Esophagus squamous epithelium (tissue), 5 donors: ENCODE measurements at places on chromosomes 3 and 15.

DNA sequence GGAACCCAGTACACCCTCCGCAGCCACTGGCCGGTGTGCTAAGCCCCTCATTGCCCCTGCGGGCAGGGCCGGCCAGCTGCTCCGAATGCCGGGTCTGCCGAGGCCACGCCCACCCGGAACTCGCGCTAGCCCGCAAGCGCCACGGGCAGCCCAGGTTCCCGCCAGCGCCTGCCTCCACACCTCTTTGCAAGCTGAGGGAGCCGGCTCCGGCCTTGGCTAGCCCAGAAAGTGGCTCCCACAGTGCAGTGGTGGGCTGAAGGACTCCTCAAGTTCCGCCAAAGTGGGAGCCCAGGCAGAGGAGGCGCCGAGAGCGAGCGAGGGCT is 81.4 kb upstream of the BCHE start:
- no peaks in the 10 kb centered on the region for H3K4me1 ChIP-seq
- H3K27me3 ChIP-seq: no peaks in the 10 kb centered on the region
- no peaks in the 10 kb centered on the region for H3K36me3 ChIP-seq
- DNase-seq: no peak

DNA sequence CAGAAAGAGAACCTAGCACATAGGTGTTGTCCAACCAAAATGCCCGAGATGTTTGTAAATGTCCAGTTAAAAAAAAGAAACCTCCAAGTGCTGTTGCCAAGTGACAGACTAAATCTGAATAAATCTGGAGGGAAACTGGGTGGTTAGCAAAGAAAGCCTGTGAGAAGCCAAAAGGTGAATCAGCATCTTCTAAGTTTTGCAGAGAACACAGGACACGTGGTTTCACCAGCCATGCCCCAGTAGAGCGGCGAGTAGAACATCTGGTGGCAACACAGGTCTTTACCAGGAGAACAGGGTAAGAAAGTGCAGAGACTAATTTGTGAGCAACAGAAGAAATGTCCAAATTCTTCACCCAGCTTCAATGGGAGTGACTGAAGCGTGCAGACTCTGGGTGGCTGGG is 986.0 kb downstream of the ROBO2 start:
- no peak overlapping the region for H3K27ac ChIP-seq
- DNase-seq: no peak
- no peaks in the 10 kb centered on the region for H3K36me3 ChIP-seq

- peaks cover 56% of the 10 kb centered on the region for H3K36me3 ChIP-seq
- no peak overlapping the region for H3K4me3 ChIP-seq
- no peaks in the 10 kb centered on the region for H3K27me3 ChIP-seq
- DNase-seq: no peak
- peaks cover 5% of the 10 kb centered on the region for H3K4me1 ChIP-seq
Measured at GRCh38 chr3:9906480-9906879, 3.8 kb downstream of the IL17RE start.

GRCh38 chr15:99578809-99579208 is 13.0 kb downstream of the MEF2A start:
- no peaks in the 10 kb centered on the region for H3K36me3 ChIP-seq
- no peaks in the 10 kb centered on the region for H3K27me3 ChIP-seq
- no peaks in the 10 kb centered on the region for H3K4me1 ChIP-seq
- H3K27ac ChIP-seq: no peak overlapping the region
- no peak overlapping the region for H3K4me3 ChIP-seq
- no peak for DNase-seq

GRCh38 chr3:103059432-103059831 is 624.6 kb downstream of the ZPLD1 start:
- no peak overlapping the region for H3K4me3 ChIP-seq
- H3K4me1 ChIP-seq: no peaks in the 10 kb centered on the region
- no peaks in the 10 kb centered on the region for H3K36me3 ChIP-seq
- DNase-seq: no peak
- H3K27ac ChIP-seq: no peak overlapping the region
- H3K27me3 ChIP-seq: no peaks in the 10 kb centered on the region

- no peaks in the 10 kb centered on the region for H3K27me3 ChIP-seq
- no peak overlapping the region for H3K4me3 ChIP-seq
- H3K27ac ChIP-seq: peak overlapping the region; percentile 36
- H3K36me3 ChIP-seq: no peaks in the 10 kb centered on the region
Measured at GRCh38 chr3:139559541-139559940, 20.0 kb upstream of the RBP1 start.

DNA sequence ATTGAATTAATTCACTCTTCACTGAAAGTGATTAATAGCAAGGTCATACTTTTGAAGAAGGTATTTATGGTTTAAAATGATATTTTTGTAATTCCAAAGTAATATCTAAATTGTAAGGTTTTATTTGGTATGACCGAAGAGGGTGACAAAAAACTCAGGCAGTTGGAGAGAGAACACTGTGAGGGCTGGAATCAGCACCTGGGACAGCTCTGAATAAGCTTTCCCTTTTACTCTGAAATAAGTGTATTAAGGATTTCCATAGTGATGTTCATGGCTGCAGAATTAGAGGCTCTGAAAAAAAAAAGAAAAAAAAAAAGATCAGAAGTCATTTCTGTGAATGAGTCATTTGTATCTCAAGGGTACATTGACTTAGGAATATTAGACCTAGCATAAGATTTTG is 299.5 kb downstream of the IL5RA start:
- no peaks in the 10 kb centered on the region for H3K4me1 ChIP-seq
- no peaks in the 10 kb centered on the region for H3K27me3 ChIP-seq
- H3K36me3 ChIP-seq: no peaks in the 10 kb centered on the region
- H3K27ac ChIP-seq: no peak overlapping the region
- no peak for DNase-seq

DNA sequence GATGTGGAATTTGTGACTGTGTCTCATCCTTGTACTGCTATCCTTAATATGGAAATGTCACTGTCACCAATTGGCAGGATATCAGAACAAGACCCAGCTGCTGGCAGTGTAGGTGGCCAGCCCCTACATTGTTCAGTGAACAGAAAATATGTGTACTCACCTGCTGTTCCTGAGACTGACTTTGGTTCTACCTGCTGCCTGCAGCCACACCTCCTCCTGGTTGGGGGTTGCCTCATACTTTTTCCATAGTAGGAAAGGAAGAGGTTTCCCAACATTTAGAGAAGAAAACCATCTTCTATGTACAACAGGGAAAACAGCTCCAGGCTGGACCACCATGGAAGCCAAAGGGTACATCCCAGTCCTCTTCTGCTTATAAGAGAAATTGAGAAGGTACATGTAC is 35.9 kb downstream of the SLC12A1 start:
- no peak overlapping the region for H3K4me3 ChIP-seq
- no peaks in the 10 kb centered on the region for H3K4me1 ChIP-seq
- no peak for DNase-seq
- H3K27me3 ChIP-seq: no peaks in the 10 kb centered on the region
- no peak overlapping the region for H3K27ac ChIP-seq

GRCh38 chr3:130692455-130692854 is 54.2 kb downstream of the PIK3R4 start:
- H3K36me3 ChIP-seq: peaks cover 67% of the 10 kb centered on the region
- H3K27ac ChIP-seq: no peak overlapping the region
- no peak for DNase-seq
- no peaks in the 10 kb centered on the region for H3K4me1 ChIP-seq

DNA sequence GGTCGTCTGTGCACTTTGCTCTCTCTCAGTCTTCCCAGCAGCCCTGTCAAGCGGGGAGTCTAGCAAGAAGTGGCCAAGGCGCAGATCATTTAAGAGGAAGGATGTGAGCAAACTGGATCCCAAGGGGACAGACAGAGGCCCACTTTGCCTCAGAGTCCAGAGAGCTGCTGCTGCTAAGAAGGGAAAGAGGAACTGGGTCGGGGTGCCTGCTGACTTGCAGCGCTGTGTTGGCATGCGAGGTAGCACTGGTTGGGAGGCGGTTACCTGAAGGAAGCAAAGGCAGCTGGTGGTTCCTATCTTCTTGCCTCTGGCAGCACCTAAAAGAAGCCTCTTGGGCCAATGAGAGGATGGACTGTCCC is 28.1 kb downstream of the SMAD3 start:
- H3K27me3 ChIP-seq: no peaks in the 10 kb centered on the region
- H3K4me3 ChIP-seq: no peak overlapping the region
- DNase-seq: peak; percentile 20

DNA sequence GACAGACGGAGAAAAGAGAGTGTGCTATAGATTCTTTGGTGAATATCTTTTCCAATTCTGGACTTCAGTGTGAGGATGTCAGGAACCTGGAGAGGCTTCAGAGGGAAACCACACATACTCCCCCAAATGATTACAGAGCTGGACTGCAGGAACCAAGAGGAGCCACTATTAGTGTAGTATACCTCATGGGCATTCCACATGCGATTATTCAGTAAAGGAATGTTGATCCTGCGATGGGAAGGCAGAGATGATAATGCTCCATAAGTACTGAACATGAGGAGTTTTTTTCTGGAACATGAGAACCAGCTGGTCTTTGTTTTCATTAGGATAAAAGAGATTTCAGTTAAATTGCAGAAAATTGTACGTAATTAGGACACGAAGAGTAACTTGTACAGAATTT is 18.7 kb downstream of the STARD9 start:
- H3K27ac ChIP-seq: peak overlapping the region; percentile 47
- peaks cover 18% of the 10 kb centered on the region for H3K4me1 ChIP-seq
- H3K4me3 ChIP-seq: no peak overlapping the region
- H3K27me3 ChIP-seq: no peaks in the 10 kb centered on the region

- H3K27ac ChIP-seq: no peak overlapping the region
- H3K36me3 ChIP-seq: no peaks in the 10 kb centered on the region
- no peaks in the 10 kb centered on the region for H3K27me3 ChIP-seq
- peaks cover 23% of the 10 kb centered on the region for H3K4me1 ChIP-seq
- no peak for DNase-seq
- no peak overlapping the region for H3K4me3 ChIP-seq
Measured at GRCh38 chr3:146222204-146223046, 28.5 kb downstream of the PLSCR4 start.

DNA sequence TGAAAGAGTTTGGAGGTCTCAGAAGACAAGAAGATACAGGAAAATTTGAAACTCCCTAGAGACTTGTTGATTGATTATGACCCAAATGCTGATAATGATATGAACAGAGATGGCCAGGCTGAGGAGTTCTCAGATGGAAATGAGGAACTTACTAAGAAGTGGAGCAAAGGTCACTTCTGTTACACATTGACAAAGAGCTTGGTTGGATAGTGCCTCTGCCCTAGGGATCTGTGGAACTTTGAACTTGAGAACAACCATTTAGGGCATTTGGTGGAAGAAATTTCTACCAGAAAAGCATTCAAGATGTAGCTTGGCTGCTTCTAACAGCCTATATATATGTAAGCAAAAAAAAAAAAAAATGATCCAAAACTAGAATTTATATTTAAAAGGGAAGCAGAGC is 48.9 kb upstream of the NAALADL2 start:
- no peaks in the 10 kb centered on the region for H3K4me1 ChIP-seq
- H3K36me3 ChIP-seq: no peaks in the 10 kb centered on the region
- no peaks in the 10 kb centered on the region for H3K27me3 ChIP-seq
- DNase-seq: no peak
- no peak overlapping the region for H3K27ac ChIP-seq
- no peak overlapping the region for H3K4me3 ChIP-seq

GRCh38 chr3:17801131-17801530 is 58.7 kb upstream of the TBC1D5 start:
- no peak overlapping the region for H3K27ac ChIP-seq
- no peaks in the 10 kb centered on the region for H3K4me1 ChIP-seq
- H3K4me3 ChIP-seq: no peak overlapping the region
- no peaks in the 10 kb centered on the region for H3K27me3 ChIP-seq
- DNase-seq: no peak

GRCh38 chr3:141684758-141685157 is 53.3 kb upstream of the RNF7 start:
- no peak overlapping the region for H3K27ac ChIP-seq
- no peak for DNase-seq
- no peaks in the 10 kb centered on the region for H3K27me3 ChIP-seq
- no peaks in the 10 kb centered on the region for H3K4me1 ChIP-seq

DNA sequence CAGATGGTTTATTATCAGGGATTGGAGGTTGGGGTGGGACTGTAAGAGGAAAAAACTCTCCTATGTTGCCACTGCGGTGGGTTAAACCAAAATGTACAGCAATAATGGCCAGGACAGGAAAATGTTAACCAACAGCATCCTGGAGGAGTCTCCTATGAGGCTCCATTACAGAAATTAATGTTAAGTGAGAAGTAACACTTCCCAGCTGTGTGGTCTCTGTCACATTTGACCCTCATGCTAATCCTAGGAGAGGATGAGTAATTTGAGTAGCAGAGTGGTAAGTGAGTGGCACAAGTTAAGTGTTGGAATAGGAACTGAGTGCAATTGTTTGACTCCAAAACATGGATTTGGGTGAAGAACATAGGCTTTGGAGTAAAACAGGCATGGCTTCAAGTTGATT is 39.0 kb downstream of the ARHGEF3 start:
- H3K4me3 ChIP-seq: no peak overlapping the region
- H3K27ac ChIP-seq: no peak overlapping the region
- H3K36me3 ChIP-seq: peaks cover 32% of the 10 kb centered on the region
- DNase-seq: no peak

DNA sequence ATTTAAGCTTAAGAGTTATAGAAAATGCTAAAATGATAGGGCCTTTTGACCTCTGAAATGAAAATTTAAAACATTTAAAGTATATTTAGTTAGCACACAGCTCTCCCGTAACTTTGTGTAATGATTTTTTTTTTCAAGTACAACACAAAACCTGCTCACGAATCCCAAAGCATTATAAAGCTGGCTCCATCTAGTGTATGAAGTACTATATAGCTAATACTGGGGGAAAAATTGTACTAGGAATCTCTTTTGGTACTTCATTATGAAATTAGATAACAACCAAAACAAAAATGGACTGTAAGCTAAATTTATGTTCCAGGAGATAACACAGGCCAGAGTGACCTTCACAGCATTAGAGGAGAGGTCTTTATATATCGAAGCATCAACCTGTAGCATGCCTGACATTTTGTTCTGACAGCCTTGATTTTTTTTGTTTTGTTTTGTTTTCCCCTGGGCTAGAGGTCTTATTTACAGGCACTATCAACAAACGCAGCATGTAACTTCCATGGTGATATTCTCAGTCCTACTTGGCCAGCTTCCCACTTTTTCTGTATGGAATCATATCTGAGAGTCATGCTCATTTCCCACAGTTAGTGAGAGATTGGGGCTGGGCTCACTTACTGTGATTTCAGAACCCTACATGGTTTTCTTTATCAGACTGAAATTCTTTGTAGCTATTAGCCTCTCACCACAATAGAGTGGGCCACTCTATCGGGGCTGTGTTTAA is 116.3 kb downstream of the MITF start:
- no peak overlapping the region for H3K27ac ChIP-seq
- H3K4me1 ChIP-seq: no peaks in the 10 kb centered on the region
- H3K4me3 ChIP-seq: no peak overlapping the region
- H3K27me3 ChIP-seq: no peaks in the 10 kb centered on the region
- H3K36me3 ChIP-seq: no peaks in the 10 kb centered on the region
- no peak for DNase-seq

DNA sequence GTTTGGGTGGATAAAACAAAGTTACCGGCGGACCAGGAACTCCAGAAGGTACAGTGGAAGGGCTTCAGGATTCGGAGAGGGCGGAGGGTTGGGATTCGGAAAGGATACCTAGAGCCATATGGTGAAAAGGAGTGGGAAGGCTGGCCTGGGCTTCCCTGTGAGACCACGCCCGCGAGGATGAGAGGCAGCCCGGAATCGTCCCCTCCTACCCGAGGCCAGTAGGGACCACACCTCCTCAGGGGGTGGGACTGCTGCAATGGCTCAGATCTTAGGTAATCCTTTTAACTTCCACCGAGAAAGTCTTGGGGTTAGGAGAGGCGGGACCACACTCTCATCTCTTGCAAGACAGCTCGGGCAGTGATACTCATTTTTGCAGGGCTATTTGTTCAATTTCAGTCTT is 511.3 kb downstream of the OCA2 start:
- H3K27ac ChIP-seq: no peak overlapping the region
- no peak overlapping the region for H3K4me3 ChIP-seq
- no peak for DNase-seq
- H3K27me3 ChIP-seq: no peaks in the 10 kb centered on the region
- H3K36me3 ChIP-seq: no peaks in the 10 kb centered on the region
